NCI-H187 (cell line): ENCODE measurements at places on chromosomes 7 and 10.

DNA sequence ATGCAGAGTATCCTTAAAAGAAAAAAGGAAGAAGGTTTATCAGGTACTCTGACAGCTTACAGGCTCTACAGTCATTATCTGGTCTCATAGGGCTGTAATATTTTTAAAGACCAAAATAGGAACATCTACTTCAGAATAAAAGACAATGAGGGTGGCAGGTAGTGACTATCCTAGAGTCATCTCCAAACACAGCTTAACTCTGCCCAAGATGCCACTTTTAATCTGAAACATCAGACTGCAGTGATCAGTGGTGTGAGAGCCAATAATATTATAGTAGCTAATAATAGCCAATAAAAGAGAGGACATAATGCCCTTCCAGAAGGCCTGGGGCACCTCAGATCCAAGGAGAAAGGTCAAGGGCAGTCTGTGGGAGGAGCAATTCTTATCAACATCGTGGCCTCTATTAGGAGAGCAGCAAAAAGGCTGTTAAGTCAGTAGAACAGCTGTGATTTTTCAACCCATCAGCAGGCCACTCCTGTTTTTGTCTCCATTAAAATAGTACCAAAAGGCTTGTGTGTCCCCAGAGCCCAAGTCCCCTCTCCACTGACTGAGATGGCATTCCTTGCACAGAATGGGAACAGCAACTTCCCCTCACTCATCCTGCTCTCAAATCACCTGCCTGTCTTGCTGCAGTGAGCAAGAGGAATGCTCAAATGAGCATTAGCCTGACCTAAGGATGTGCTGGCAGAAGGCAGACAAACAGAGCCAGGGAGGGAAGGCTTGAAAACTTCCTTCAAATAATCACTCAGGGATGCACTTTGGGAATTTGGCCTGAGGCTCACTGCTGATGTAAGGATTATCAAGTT lies 20.7 kb upstream of the SPOCK2 start:
- DNase-seq: no peak

DNA sequence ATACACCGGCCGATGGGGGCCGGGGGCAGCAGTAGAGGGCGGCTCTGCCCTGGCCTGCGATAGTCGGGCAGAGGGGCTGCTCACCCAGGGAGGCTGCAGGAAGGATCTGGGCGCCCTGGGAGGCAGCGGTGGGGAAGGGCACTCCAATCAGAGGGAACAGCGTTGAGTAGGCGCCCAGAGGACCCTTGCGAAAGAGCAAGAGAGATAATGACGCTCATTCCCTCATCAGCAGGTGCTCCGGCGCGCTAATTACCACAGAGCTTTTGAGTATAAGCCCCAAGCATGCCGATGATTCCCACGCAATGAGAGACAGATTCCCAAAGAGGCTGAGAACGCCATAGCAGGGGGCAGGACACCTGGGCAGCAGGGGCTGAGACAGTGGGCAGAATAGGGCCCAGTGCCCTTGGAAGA lies 215.3 kb downstream of the MAD1L1 start:
- no peak for DNase-seq

DNA sequence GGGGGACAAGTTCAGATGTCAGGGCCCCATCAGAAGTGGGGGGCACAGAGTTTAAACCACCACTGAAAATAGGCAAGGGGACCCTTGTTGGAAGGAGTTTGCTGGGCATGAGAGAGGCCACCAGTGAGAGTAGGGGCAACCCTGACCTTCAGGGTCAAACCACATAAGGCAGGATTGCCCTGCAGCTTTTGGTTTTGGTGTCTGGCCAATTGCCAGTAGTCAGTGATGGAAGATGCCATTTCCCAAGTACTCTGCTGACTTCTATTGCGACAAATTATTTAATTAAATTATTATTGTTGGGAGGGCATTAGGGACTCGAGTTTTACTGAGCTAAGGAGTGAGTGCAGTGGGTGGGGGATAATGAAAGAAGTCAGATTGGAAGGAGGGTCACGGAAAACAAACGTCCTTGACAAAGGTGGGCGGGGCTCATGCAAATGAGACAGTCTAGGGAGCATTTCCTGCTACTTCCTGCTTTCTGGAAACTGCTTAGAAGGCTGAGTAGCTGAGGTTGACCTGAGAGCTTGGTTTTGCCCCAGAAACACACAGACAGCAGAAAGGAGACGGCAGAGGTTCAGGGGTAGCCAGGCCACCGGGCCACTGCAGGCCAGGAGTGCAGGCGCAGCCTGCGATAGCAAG lies 74.2 kb upstream of the ANLN start:
- DNase-seq: no peak

- DNase-seq: no peak
Measured at GRCh38 chr7:30900053-30900452, 11.6 kb upstream of the AQP1 start.

GRCh38 chr7:16660702-16661464 lies 14.9 kb downstream of the BZW2 start:
- DNase-seq: no peak

DNA sequence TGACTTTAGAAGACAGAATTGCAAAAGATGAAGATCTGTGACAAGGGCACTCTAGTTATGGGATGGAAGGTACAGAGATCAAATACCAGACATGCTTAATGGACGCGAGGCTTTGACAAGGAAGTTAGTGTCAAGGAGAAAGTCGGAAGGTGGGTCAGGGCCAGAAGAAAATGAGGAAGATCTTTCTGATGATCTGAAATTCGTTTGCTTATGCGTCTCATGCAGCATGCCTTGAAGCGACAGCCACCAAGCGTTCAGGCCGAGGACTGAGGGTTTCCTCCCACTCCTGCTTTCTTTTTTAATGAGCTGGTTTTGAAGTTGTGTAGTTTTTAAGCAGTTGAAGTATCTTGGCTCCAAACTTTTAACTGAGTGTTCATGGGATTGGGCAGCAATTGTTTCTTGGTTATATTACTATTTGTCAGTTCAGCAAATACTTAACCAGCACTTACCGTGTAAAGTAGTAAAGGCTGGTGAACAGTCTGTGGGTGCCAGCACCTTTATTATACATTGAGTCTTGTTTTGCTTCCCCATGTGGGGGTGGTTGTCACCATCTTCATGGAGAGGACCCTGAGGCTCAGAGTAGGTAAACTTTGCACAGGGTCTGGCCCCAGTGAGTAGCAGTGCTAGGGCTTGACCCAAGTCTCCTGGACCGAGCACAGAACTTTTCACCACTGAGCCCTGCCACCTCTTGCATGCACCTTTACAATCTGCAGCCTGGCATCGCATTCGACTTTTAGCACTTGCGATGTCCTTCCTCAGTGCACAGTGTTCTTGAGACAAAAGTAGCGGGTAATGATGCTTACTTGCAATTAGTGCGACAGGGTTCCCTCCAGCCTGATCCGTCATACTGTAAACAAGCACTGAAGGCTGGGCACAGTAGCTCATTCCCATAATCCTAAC lies 14.3 kb upstream of the BHLHA15 start:
- DNase-seq: no peak
